Effector CD4-positive, alpha-beta T cell (primary cell): ENCODE measurements at places on chromosomes 1 and 21.
A peak's percentile ranks its signal among the peaks of the same experiment; 100 is the strongest.

DNA sequence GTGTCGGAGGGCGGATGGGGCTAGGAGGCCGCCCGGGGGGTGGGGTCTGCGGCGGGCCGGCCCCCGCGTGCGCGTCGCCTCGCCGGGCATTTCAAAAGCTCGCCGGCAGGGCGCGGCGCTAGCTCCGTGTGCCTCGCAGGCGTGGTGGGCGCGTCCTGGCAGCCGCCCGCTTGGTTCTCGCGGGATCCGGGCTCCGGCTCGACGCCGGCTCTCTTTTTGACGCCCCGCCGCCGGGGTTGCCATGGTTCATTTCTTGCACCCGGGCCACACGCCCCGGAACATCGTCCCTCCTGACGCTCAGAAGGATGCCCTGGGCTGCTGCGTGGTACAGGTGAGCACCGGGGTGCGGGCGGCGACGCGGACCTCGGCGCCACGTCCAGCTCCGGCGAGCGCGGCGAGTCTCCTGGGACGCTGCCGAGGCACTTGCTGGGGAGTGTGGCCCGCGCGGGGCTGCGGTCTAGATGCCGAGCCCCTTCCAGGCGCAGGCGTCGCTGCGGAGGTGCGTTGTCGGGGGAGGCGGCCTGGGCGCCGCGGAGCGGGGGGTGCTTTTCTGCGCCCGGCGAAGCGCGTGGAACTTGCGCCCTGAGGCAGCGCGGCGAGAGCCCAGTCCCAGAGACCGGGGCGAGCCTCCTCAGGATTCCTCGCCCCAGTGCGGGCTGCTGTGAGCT, at the start of gene ZYG11A:
TSS of gene ZYG11A (plus strand) at position 118 of the 668 bp plus-strand sequence. CDS start at position 242, 124 bp downstream.
- DNase-seq, result peak; percentile 31

DNA sequence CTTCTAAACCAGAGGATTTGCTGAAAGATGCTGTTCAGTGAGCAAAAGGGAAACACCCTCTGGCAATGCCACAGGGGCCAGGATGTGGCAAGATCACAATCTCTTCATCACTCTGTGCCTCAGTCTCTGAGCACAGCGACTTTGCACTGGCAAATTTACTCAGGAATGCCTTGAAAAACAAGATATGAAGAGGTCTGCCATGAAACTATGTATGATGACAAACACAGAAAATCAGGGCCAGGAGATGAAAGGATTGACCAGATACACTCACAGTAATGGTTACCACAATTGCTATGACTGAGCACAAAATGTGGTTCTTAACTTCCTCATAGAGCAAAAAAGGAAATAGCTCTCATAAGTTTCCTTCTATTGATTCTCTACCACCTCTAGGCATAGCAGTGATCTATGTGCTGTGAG, 5.8 kb downstream of the TTC13 start:
- peak; percentile 68 for DNase-seq

DNA sequence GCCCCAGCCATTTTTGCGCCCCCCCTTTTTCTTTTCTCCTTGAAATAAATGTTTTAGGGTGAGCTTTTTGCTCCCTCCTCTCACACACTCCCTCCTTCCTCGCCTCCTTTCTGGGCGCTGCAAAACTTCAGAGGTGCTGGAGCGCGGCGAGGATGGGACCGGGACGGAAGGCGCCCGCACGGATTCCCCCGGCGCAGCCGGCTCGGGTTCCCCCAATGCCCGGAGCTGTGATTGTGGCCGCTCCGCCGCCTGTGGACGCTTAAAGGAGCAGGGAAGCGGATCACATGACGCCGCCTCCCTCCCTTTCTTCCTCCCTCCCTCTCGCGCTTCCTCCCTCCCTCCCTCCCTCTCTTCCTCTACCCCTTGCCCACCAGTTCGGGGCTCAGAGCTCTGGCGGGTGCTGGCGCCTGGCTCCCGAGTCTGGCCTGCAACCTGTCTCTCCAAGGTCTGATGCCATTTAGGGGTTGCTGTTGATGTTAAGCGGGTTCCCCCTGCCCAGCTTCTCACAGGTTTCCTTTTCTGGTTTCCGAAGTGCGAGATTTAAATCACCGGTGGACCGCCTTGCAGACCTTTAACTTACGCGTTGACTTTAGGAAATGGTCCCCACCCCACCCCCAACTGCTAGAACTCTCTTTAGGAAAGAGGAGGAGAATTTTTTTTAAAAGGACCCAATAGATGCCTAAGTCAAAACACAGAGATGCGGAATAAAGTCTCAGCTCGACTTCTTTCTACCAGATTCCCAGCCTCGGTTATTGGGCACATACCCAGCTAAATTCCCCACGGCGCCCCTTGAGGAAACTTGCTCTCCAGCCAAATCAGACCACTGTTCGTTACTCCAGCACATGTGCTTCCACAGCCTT, at the start of gene WLS:
TSS of gene WLS (minus strand) at position 235 of the 860 bp plus-strand sequence. CDS start at position 11, 224 bp downstream.
- DNase-seq, result no peak

GRCh38 chr1:170114906-170115305, 30.9 kb upstream of the NTMT2 start:
- no peak for DNase-seq

- no peak for DNase-seq
Observed at GRCh38 chr1:59814901-59815825, at the start of gene HOOK1. Gene HOOK1 (plus strand): TSS chr1:59814949. CDS start chr1:59815118, 169 bp downstream.

- DNase-seq, result no peak
Observed at GRCh38 chr1:70458131-70458530, 47.1 kb downstream of the CTH start.

GRCh38 chr1:64133036-64133435, 70.4 kb upstream of the UBE2U start:
- no peak for DNase-seq

DNA sequence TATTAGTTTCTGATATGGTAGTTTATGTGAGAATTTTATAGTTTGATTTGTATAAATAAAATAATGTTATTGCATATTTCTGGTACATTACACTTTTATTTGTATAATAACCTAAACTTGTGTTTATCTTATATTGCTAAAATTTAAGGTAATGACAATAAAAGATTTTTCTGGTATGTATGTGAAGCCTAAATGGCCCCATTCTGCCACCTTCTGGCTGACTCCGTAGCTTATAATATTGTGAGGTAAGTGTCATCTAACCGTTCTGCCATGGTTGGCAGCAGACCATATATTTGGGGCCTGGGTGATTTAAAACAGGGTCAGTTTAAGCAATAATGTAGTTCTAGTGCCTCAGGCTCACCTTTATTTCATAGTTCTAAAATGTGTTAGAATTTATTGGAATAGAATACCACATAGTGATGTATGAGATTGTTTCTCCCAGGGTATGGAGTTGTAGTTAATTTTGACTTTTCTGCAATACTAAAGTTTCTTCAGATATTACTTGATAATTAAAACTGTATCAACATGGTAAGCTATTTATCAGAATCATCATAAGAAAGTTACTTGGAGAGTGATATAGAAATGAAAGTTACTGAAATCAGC, 21.2 kb upstream of the PRKACB start:
- DNase-seq, result peak; percentile 30

DNA sequence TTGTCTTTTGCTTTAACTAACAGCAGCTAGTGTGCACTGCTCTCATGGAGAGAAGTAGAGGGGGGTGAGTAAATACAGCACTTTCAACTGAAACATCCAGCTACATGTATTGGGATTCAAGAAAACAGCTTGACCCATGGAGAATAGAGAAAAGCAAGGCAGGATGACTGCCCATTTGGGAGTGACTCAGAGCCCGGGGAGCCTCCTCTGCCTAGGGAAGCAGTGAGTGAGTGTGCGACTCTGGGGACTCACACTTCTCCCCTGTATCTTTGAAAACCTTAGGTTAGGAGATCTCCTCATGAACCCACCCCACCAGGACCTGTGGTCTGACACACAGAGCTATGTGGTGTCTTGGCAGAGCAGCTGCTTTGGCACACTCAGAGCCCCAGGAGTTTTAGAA, 82.0 kb upstream of the PTGFR start:
- no peak for DNase-seq

- no peak for DNase-seq
Observed at GRCh38 chr1:181126871-181127587, 38.5 kb downstream of the IER5 start.

- no peak for DNase-seq
Observed at GRCh38 chr1:151831605-151832004, at the start of gene RORC. Gene RORC (minus strand): TSS chr1:151831802. CDS start chr1:151831764, 38 bp downstream.

GRCh38 chr1:212055333-212055732, 19.8 kb downstream of the DTL start:
- no peak for DNase-seq

- DNase-seq, result no peak
Observed at GRCh38 chr1:193558491-193559028, 372.1 kb upstream of the B3GALT2 start.

- no peak for DNase-seq
Observed at GRCh38 chr1:67827688-67828087, 5.6 kb downstream of the GNG12 start.

DNA sequence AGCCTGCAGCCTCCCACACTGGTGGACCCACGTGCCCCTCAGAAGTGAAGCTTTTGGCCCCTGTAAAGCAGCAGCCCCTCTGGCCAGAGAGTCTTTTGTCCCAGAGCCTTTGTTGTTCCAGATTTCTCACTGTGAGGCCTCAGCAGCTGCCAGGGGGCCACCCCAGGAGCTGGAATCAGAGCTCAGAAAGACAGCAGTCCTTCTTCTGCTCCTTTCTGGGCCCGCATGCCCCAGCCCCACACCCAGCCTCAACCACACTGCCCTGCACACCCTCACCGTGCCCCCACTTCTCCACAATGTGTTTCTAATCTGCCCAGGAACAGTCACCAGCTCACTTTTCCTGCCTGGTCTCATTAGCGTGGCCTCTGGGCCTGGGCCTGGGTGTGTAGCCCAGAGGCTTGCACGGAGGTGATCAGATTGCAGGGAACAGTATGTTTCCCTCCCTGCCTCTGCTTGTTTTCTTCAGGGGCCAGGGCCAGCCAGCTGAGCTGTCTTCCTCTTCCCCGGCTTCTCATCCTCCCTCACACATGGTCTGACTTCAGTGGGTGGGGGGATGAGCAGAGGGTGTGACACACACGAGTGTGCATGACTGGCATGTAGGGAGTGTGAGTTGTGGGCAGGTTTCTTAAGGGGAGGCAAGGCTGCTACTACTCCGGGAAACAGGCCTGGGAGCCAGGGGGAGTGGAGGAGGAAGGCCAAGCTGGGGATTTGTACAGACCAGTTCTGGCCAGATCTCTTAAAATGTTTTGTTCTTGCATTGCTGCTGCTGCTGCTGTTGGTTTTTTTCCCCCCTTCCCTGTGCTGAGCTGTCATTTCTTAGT, 82.5 kb upstream of the ZNF648 start:
- DNase-seq, result no peak

GRCh38 chr1:178172939-178173338, 79.0 kb downstream of the RASAL2 start:
- DNase-seq, result no peak

DNA sequence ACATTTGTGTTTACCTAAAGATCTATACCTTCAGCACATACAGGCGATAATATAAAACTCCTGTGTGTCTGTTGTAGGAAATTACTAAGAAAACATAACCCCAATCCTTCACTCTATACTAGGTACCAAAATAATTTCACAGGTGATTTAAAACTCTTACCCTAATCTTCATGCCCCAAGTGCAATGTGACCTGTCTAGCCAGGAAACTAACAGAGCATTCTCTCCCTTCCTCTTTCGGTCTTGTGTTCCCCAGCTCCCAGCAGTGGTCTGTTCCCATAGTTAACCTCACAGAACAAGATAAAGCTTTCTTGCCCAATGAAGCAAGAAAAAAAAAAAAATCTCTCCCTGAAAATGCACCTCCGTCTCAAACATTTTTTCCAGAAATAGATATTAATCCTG, 493.5 kb downstream of the DPYD start:
- no peak for DNase-seq

GRCh38 chr1:245710961-245711903, 556.4 kb downstream of the KIF26B start:
- no peak for DNase-seq

GRCh38 chr1:169041366-169041765, 65.1 kb upstream of the ATP1B1 start:
- DNase-seq, result no peak

- no peak for DNase-seq
Observed at GRCh38 chr1:20430355-20431175, 55.4 kb downstream of the CAMK2N1 start.
